H4 (cell line): ENCODE measurements at places on chromosomes 7 and 10. TPM values are rescaled to one million over a fixed set of nuclear protein-coding genes. Genes with fewer than 3 reads are reported as not detected.

RTKN2 gene
- 7.1 and 7.3 TPM in 2 replicates for total RNA-seq

ADAP1 gene
- total RNA-seq = 0.82 and 1.4 TPM in 2 replicates

UTF1 gene
- not detected in 2 replicates for total RNA-seq

FRAT1 gene
- total RNA-seq = 0.89 and 1.6 TPM in 2 replicates

INSYN2A gene
- total RNA-seq = 0.02 TPM in 1 of 2 replicates, not detected in the other

FGFBP3 gene
- total RNA-seq = 0.21 and 0.45 TPM in 2 replicates

USP6NL gene
- total RNA-seq = 5.6 and 9.6 TPM in 2 replicates

AGMO gene
- 0.12 TPM in 1 of 2 replicates, not detected in the other for total RNA-seq

OR9A4 gene
- total RNA-seq = not detected in 2 replicates

SH2D4B gene
- not detected in 2 replicates for total RNA-seq

CADPS2 gene
- 22.4 and 23.3 TPM in 2 replicates for total RNA-seq

TSPAN15 gene
- not detected in 2 replicates for total RNA-seq

RET gene
- 0.04 TPM in 1 of 2 replicates, not detected in the other for total RNA-seq

SLIT1 gene
- 0.10 TPM in 1 of 2 replicates, not detected in the other for total RNA-seq

HOXA9 gene
- 0.17 and 0.18 TPM in 2 replicates for total RNA-seq

CTAGE4 gene
- total RNA-seq = 0.15 and 0.16 TPM in 2 replicates

TLX1 gene
- total RNA-seq = not detected in 2 replicates

GIMAP4 gene
- 0.12 TPM in 1 of 2 replicates, not detected in the other for total RNA-seq

ADRB1 gene
- total RNA-seq = 1.1 and 1.9 TPM in 2 replicates

ENO4 gene
- 0.17 and 0.58 TPM in 2 replicates for total RNA-seq

AKR1C3 gene
- 80.8 and 92.2 TPM in 2 replicates for total RNA-seq
